ENCODE measurements at places on chromosomes 13 and 19.

GRCh38 chr13:98486412-98486811 is 90.5 kb downstream of the STK24 start:
- DNase-seq = no peak

GRCh38 chr19:31594701-31595100 is 245.5 kb upstream of the TSHZ3 start:
- DNase-seq = no peak

GRCh38 chr13:87498681-87499080 is 172.5 kb upstream of the SLITRK5 start:
- no peak for DNase-seq

DNA sequence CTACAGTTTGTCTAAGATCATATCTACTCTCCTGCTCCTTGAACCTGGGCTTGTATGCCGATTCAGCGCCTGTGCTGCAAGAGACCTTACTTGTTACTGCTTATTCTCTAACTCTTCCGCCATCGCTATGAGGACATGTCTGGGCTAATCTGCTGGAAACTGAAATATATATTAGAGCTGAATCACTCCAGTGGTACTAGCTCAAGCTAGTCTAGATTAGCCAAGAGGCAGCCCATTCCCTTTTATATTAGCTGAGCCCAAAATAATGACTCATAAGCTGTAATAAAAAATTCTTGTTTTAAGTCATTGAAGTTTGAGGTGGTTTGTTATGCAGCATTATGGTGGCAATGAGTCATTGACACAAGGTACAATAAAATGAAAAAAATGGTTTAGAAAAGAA is 52.8 kb downstream of the SLC6A16 start:
- peak; percentile 19 for DNase-seq

- DNase-seq = no peak
Measured at GRCh38 chr13:29418026-29418425, 177.5 kb downstream of the SLC7A1 start.

DNA sequence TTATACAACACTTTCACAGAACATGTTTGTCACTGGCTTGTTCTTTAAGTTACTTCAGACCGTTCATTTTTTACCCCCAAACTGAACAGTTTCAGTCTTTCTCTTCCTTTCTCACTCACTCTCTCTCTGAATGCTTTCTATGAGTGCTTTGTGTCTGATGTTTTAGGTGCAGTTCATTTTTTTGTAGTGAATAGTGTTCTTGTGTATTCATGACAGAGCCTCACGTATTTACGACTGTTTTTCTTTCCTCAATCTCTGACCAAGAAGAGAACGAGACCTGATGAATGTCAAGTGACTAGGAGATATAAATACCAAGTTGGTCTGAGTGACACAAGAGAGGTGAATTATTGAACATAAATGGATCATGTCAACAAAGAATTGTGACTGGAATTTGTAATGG is 1525.0 kb upstream of the MIR17HG start:
- no peak for DNase-seq

DNA sequence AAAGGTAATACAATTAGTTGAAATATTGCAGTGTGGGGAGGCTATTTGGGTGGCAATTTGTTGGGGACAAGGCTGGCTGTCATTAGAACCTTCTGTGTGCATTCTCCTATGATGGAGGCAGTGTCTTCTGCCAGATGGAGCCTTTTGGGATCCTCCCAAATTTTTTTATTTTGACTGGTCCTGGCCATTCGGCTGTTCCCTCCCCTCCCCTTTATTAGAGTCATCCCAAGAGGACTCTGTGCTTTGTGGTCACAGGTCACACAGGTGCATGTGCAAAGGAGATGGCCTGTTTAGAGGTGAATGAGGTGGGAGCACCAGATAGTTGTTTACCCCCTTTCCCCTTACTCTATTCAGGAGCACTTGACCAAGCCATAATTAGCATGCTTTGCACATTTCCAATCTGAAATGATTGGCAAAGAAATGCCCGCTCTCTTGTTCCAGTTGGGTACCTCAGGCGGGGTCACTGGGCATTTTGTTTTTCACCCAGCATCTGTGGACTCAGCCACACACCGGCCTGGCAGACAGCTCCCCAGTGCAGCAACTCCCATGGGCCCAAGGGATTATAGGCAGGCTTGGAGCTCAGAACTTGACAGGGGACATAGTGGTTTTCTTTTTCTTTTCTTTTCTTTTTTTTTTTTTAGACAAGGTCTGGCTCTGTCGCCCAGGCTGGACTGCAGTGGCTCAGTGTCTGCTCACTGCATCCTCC is 19.8 kb downstream of the GATAD2A start:
- DNase-seq = no peak

DNA sequence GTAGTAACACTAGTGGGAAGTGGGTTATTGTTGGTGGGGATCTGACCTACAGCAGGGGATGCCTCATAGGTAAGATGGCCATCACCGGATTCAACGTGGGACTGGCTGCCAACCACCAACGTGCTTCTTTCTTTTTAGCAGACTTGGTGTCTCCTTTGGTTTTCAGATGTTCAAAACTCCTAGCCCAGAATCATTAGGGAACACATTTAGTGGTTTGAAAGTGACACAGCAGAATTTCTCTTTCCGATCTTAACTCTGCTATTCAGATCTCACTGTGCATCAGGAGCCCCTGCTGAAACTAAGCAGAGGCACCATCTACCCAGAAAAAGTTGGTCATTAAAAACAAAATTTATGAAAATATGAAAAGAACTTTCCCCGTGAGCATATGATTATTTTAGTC is 36.7 kb upstream of the PCDH8 start:
- no peak for DNase-seq

- peak; percentile 57 for DNase-seq
Measured at GRCh38 chr19:12868540-12869112, 12.6 kb downstream of the DNASE2 start.

- DNase-seq = no peak
Measured at GRCh38 chr13:60146471-60146870, 17.3 kb downstream of the DIAPH3 start.

DNA sequence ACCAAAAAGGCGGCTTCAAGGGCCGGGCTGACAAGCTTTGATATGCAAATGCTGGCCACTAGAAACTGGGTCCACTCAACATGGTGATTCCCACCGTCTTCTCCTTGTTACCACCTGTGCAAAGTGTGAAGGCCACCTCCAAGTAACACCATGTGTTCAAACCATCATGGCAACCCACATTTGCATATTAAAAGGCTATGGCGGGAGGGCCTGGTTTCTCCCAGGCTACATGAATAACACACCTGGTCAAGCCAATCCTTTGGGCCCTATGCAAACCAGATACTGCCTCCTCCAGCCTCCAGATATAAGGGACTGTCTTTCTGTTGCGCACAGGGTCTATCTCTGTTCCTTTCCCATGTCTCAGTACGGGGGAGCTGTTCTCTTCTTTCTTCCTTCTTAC is 36.6 kb upstream of the ZSCAN5A start:
- DNase-seq = no peak

DNA sequence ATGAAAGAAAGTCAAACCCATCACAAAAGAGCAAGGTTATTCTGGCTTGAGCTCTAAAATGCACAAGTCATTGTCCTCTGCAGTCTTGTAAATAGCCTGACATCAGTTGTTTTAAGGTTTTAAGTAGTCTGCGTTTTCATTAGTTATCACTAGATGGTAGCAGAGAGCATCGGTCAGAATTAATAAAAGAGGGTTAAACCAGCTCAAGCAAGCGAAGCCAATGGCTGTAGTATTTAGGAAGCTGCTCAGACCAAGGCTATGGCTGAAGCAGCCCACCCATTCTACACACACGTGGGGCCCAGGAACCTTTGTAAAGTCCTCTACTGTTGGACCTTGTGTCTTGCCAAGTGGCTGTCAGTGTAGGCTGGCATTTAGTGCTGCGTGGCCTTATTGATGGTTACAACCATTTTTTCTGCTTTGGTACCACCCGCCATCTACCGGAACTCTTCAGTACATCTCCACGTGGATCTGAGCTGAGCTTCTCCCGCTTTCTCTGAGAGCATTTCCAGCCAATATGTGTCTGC is 13.3 kb upstream of the ZNF57 start:
- DNase-seq = peak; percentile 24

DNA sequence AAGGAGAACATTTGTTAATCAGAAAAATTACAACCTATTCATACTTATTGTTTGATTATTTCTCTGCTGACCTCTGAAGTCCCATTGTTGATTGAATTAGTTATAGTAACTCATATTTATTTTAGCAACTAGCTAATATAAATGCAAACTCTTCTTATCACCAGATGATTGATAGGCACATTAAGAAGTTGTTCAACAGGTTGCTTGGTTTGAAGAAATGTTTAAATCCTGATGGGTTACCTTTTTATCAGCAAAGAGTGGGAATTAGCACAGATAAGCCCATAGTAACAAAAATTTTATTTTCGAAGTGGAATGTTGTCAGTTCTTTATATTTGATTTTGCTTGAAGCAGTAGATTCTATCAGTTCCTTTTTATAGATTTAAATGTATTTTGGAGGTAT is 44.4 kb downstream of the KLF5 start:
- no peak for DNase-seq

DNA sequence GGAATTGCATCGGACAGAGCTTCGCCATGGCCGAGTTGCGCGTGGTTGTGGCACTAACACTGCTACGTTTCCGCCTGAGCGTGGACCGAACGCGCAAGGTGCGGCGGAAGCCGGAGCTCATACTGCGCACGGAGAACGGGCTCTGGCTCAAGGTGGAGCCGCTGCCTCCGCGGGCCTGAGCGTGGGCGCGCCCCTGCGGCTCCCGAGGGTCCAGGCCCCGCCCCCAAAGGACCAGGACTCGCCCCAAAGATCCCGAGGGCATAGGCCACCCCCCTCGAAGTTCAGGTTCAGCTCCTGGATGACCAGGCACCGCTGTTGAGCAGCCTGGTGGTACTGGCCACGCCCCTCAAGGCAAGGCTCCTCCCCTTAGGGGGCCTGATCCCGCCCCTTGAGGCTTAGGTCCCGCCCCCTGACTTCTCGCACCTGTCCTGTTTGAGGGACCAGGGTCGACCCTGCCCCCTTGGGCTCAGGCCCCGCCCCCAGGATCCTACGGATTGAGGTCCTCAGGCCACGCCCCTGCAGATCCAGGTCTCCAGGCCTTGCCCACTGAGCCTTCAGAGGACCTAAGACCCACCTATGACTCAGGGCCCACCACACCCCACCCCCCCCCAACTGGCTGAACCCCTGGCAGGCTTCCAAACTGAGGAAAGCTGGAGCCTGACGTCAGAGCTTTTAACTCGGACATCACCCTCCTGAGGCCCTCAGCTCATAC is 43.1 kb downstream of the CYP4F22 start:
- peak; percentile 87 for DNase-seq
